ENCODE measurements at places on chromosomes 7 and 10.

DNA sequence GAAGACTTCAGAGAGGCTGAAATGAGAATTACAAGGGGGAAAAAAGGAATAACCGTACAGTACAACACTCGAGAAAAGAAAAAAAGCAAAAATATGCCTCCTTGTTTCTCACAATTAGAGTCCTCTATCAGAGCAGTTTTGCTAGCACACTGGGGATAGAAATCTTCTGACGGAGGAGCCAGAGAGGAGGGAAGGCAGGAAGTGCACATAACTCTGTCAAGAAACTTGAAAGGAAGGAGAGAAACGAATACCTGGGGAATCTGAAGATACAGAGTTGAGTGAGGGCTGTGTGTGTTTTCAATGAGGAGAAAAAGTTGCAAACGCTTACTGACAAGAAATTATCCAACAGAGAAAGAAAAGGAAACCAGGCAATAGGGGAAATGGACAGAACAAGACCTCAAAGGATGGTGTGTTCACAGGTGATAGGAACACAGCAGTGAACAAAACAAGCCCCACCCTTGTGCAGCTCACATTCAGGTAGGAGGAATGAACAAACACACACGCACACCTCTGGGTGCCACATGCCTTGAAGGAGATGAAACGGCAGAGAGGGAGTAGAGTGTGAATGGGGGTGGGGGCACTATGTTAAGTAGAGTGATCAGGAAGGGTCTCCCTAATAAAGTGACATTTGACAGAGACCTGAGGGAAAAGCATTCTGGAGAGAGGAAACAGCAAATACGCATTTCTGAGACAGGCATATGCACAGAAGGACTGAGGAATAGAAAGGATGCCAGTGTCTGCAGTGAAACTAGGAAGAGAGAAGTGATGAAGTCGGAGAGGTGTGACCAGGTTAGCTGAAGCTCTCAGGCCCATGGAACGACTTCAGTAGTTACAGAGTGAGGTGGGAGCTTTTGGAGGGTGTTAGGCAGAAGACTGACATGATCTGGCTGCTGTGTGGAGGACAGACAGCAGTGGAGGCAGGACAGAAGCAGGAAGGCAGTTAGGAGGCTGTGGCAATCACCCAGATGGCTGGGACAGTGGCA lies 46.7 kb upstream of the SPOCK2 start:
- no peak for DNase-seq

- no peak for DNase-seq
Observed at GRCh38 chr10:43355749-43356371, 15.6 kb upstream of the FXYD4 start.

DNA sequence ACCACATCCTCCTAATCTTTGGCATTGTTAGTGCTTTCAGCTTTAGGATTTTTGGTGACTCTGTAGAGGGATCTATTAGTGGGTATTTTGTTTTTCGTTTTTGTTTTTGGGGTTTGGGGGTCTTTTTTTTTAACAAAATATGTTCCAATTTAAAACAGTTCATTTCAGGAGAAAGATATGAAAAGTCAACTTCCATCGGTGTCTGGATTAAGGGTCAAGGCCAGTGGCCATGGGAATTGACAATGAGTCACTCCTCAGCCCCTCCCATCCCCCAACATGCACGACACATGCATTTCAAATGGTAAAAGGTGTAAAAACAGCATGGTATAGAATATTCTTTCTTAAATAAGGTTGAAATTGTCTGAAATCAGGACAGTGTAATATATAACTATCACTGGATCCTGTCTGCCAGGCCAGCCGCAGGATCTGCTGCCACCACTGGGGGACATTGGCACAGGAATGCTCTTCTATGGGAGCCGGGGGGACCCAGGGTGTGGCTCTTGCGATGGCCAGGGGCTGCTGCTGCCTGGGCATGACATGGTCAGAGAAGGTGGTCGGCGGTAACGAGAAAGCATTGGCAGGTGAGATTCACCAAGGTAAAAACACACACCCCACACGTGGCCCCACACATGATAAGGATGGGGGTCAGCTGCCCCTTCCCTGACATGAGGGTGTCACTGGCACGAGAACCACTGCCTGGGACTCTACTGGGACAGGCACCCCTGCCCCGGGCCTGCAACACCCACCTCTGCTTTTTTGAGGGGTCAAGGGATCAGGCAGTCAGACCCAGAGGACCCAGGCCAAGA lies 126.2 kb upstream of the KCTD7 start:
- DNase-seq, result no peak

DNA sequence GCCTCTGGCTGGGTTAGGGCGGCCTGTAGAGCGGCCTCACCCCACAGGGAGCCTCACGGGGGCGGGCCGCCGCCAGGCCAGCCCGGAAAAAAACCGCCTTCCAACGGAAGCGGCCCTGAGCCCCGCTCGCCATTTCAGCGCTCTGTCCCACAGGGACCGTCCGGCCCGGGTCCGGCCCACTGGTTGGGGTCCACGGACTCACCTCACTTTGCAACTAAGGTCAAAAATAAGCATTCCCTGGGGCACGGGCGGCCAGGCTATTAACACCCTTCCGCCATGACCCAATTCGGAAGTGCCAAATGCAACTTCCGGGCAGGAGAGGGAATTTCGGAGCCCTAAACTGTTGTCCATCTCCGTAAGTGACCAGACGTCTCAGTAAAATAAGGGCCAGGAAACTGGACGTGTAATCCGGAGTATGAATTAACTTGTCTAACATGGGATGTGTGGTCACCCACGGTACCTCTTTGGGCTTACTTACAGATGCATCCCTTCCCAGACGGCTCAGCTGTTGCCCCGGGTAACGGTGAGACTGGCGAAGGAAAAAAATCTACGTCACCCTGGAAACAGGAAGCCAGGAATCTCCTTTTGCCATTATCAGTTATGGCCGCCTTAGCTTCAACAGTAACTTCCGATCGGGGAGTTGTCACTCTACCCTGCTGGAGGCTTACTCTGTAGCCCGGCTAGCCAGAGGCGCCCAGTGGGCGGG lies at the start of gene BBIP1:
Gene BBIP1, minus strand, starts transcription at position 538 of the 706 bp plus-strand sequence. CDS start 1,023 bp downstream, outside the sequence.
- DNase-seq, result no peak

DNA sequence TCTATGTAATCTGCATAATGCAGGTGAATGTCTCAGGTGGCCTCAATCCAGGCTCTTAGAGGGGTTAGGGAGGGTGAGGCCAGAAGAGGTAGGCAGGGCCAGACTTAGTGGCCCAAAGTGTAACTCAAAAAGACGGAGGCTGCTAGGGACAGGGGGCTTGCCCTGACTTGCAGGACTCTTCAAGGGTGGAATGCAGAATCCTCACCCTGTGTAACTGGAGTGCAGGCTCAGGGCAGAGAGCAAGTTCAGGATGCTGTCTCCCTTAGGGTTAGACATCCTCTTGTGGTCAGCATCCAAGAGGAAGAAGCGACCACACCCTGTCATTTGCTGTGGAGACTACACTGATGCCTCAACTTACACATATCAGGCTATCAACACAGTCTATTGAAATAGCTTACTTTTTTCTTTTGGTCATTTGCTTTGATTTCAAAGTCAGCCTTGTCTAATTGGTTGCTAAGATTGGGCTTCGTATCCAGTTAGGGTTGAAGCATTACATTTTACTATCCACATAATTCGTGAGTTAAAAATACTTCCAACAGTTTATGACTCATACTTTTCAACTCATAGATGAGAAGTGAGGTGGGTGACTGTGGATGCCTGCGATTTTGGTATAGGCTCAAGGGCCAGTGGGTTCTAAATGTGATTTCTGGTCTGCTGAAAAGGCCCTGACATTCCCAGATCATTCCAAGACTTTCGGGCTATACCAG lies 563.6 kb downstream of the SUGCT start:
- DNase-seq, result no peak

DNA sequence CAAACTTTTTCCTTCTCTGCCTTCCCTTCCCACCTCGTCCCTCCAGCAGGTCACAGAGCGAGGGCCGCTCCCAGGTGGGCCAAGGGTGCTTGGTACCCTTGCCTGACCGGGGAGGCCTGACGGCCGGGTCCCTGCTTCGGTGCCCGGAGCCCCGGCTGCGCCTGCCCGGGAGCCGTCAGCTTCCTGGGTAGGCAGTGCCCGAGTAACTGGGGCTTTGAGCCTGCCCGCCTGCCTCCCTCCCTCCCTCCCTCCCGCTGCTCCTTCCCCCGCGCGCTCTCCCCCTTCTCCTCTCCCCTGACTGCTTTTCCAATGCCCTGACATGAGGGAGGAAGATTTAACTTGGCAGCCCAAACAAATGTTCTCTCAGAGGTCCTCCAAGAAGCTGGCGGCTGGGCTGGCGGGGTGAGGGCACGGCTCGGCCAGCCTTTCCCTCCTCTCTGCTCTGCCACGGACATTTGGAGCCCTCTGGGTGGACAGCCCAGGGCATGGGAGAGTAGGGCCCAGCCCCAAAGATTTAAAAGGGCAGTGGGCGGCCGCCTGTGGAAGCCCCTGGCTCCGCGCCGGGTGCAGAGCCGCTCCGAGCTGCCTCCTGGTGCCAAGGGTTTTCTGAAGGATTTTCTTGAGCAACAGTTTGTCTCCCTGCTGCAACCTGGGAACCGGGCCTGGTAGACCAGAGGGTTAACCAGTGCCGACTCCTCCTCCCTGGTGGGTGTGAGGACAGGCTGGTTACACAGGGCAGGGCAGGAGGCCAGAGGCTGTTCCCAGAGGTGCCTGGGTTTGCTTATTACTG lies 2.0 kb downstream of the ZMIZ1 start:
- no peak for DNase-seq

GRCh38 chr7:14622559-14622958 lies 280.0 kb downstream of the DGKB start:
- DNase-seq, result no peak

DNA sequence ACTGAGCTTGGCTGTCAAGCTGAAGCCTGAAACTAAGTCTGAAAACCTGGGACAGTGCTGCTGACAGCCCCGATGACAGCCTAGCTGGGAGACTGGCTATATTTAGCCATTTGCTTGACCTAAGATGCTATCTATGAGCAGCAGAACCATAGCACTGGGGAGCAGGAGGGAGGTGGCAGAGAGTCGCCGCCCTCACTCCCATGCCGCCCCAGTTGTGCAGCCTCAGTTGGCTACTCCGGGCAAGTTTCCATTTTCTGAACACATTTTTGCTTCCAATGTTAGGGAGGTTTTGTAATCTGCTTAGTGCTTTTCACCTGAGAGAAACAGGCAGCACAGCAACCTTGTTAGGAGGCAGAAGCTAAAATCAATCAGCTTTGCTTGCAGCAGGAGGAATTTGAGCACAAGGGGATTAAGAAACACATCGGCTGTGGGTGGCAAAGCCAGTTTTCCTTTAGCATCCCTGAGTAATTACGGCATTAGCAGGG lies 20.4 kb upstream of the C10orf71 start:
- DNase-seq, result no peak

- DNase-seq, result no peak
Observed at GRCh38 chr7:36982766-36983165, 258.5 kb upstream of the AOAH start.

GRCh38 chr7:132417103-132417906 lies 159.0 kb downstream of the PLXNA4 start:
- DNase-seq, result no peak

- DNase-seq, result no peak
Observed at GRCh38 chr7:75963381-75963995, 30.9 kb downstream of the TMEM120A start.

- no peak for DNase-seq
Observed at GRCh38 chr7:39613577-39613976, 9.8 kb upstream of the RALA start.

GRCh38 chr7:77447616-77448015 lies 31.5 kb upstream of the GSAP start:
- DNase-seq, result no peak

DNA sequence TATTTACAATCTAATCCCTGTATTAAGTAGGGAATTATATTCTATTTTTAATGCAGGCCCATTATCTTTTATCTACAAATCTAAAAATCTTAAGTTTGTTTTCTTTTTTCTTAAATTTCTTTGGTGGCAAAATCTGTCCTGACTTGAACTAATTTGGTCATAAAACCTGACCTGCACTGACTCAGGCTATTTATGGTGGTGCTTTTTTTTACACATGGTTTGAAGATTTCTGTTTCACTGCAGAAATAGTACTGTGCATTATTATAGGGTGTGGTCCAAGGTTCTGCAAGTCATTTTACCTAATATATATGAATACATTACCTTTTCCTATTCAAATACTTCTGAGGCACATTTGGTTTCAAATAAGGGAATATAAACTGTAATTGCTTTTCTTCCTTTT lies 137.0 kb downstream of the CD36 start:
- DNase-seq, result no peak

DNA sequence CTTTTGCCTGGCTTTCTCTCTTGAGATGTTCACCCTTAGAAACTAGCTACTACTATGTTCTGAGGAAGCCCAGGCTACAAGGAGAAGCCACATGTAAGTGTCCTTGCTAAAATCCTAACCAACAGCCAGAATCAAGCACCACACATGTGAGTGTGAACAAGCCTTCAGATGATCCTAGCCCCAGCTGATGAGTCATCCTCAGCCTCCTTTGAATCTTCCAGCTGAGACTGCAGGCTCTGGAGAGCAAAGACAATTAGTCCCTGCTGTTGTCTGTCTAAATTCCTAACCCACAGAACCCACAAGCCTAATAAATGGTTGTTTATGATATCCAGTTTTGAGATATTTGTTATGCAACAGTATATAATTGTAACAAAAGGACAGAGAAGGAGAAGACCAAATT lies 92.8 kb upstream of the TAC1 start:
- no peak for DNase-seq

GRCh38 chr7:45657890-45658715 lies 83.9 kb downstream of the ADCY1 start:
- DNase-seq, result no peak

GRCh38 chr7:29988424-29989256 lies 961 bp downstream of the SCRN1 start:
- DNase-seq, result no peak

- DNase-seq, result no peak
Observed at GRCh38 chr7:69996121-69996520, 397.8 kb downstream of the AUTS2 start.

DNA sequence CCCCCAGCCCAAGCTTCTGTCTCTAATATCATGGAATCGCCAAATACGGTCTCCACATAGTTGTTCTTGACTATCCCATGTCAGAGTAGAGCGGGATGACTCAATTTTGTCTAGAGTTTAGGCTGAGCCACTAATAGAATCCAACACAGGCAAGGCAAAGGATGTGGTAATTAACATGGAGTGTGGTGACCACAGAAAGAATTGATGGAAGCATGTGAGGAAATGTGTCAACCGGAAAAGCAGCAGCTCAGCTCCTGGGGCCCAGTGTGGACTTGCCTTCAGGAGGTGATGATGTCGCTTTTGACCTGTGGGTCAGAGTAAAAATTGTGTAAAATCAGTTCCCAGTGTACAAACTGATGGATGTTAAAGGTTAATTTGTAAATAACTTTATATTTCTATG lies 139.3 kb upstream of the KLF6 start:
- no peak for DNase-seq

Data from activated T-cell treated with anti-CD3 and anti-CD28 coated beads for 4 hours (primary cell).